ENCODE measurements at places on chromosomes 7 and 10.

- DNase-seq, result no peak
Observed at GRCh38 chr7:80634505-80634904, 3.9 kb upstream of the CD36 start.

DNA sequence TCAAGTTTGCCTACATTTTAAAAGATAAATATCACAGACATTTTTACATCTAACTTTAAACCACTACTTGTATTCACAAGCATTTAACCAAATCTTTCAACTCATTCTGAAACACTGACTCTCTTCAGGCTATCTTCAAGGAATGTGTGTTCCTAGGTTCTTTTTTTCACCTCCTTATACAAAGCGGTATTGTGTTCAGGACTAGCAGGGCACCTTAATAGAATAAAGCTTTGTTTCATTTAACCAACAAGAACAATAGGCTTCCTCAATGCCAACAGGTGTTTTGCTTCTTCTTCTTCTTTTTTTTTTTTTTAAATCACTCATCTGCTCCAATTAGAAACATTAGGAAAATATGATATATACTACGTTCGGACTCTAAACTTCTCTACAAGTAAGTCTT lies 212.9 kb upstream of the SEMA3E start:
- no peak for DNase-seq

- no peak for DNase-seq
Observed at GRCh38 chr10:12180221-12180974, 15.3 kb downstream of the NUDT5 start.

DNA sequence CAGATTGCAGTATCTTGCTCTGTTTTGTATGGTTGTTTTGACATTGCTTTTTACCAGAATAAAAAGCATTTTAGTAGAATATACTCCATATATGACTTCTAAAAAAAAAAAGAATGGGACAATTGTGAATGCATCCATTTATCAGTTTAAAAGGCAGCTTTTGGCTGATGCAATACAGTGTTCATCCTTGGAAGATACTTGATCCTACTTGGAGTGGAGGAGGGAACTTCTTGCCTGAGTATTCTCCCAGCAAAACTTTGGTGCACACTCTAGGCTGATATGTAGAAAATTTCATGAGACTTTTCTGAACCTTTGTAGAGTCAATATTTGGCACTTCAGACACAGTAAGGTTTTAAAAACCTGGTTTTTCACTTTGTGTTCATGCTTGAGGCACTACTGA lies 40.2 kb downstream of the WDR11 start:
- DNase-seq, result no peak

DNA sequence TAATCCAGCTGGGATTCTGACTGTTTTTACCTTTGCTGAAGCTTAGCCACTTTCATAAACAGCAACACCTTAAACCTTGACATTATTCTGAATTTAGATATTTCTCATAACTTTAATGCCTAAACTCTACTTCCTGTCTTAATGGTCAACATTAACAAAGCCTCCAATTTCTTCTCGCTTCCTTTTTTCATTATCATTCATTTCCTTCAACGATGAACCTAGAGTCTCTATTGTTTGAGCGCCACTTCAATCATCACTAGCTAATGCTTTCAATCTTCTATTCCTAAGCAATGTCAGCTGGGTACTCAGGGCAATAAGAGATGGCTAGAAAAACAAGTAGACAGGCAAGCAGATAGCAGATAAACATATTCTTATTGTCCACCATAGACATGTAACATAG lies 96.6 kb upstream of the TMEM196 start:
- no peak for DNase-seq

DNA sequence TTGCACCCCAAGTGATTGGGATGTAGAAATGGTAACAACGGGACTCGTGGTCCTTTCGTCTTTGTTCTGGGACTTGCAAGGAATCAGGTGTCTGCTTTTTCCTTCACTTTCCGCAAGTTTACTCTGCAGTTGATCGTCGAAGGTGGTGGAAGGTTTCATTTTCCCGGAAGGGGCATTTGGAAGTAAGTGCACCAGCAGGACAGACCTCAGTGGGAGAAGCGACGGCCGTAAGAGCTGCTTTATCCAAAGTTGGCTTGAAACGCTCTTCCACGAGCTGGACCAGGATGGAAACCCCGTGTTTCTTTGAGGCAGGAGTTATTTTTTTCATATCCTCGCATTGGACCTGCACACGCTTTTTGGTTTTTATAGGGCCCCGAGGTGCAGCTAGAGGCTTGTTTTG lies 1.2 kb downstream of the BRI3 start:
- DNase-seq, result no peak

- no peak for DNase-seq
Observed at GRCh38 chr7:34315032-34315431, 343.0 kb upstream of the NPSR1 start.

DNA sequence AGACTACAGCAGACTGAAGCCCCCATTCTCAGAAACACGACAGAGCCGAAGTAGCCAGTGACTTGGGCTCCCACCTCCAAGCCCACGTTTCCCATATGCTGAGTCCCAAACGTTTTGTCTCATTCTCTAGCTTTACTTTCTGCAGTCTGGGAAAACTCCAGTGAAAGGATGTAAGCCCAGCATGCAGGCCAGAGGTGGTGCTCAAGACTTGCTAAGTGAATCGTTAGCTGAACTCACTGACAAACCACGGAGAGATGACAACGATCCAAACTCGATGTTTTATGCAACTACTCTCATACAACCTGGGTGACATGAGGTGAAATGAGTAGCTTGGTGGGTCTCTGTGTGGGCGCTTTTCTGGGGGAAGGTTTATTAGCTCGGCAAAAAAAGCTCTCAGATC lies 731.8 kb downstream of the SUGCT start:
- no peak for DNase-seq

Data from CD4-positive, alpha-beta T cell treated with Interleukin-10 for 1 hour (primary cell).